ENCODE measurements at places on chromosomes 13 and 19.

- no peak for DNase-seq
- H3K36me3 ChIP-seq = no peaks in the 10 kb centered on the region
- no peaks in the 10 kb centered on the region for H3K27me3 ChIP-seq
- no peak overlapping the region for H3K4me3 ChIP-seq
Measured at GRCh38 chr13:49840266-49840665, 47.8 kb upstream of the KPNA3 start.

DNA sequence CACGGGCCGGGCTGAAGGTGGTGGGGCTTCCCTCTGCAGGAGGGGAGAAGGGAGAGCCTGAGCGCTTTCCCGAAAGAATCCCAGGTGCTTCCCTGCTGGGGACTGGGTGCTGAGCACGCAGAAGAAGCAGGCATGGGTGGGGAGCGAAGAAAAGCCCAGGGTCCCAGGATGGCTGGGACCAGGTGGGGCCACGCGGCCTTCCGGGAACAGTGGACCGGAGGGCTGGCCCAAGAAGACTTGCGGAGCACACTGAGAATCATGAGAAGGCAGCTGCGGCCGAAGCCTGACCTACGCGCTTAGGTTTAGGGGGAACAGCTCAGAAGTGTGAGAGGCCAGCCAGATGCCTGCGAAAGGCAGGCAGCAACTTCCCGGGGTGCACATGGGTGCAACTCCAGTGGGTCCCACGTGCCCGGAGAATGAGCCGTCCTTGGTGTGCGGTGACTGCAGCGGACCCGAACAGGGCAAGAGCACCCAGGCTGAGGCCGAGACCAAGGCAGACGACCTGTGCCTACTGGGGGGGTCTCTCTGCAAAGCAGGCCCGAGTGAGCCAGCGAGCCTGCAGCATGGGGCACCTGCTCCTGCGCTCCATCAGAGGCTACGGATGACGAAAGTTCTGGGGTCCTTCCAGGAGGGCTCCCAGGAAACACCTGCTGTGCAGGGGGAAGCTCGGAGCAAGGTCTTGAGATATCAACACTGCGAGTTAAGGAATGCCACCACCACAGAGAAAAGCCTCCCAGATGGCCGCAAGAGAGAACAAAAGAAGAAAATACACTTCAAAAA lies 52.4 kb downstream of the MLLT1 start:
- peaks cover 9% of the 10 kb centered on the region for H3K4me1 ChIP-seq
- no peak overlapping the region for H3K27ac ChIP-seq
- DNase-seq = peak; percentile 31

DNA sequence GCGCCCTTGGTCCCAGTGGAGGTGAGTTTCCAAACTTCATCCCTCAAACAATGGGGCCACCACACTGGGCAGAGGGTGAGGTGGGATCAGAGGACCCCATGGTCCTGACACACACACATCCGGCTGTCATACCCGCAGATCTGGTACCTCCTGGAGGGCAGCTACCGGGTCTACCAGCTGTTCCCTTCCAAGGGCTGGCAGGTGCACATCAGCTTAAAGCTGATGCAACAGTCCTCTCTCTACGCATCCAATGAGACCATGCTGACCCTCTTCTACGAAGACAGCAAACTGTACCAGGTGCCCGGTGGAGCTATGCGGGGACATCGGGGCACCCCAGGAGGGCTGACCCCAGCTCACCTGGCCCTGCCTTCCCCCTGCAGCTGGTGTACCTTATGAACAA lies 14.0 kb upstream of the PSMD8 start:
- no peak overlapping the region for H3K4me3 ChIP-seq
- no peak for DNase-seq
- peaks cover 33% of the 10 kb centered on the region for H3K27me3 ChIP-seq
- no peaks in the 10 kb centered on the region for H3K4me1 ChIP-seq
- H3K36me3 ChIP-seq = no peaks in the 10 kb centered on the region

DNA sequence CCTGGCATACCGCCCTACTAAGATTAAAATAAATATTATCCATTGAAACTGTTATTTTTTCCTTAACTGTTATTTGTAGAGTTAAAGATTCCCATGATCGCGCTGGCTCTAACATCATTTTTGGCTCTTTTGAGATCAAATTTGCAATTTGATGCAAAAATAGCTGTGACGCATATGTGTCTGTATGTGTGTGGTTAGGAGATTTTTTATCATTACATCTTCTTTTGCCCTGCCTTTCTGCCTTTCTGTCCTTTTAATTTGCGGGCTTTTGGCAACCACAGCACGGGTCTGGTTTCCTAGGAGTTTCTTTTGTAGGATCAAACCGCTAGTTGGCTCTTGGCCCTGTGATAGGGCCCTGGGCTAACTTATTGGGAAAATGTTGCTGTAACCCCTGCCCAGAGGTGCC lies 37.3 kb upstream of the ALOX5AP start:
- no peaks in the 10 kb centered on the region for H3K36me3 ChIP-seq
- no peak overlapping the region for H3K4me3 ChIP-seq
- no peaks in the 10 kb centered on the region for H3K27me3 ChIP-seq
- DNase-seq = no peak
- no peak overlapping the region for H3K27ac ChIP-seq

Measured in RWPE2 (cell line).